NCI-H1930 (cell line): ENCODE measurements at places on chromosomes 7 and 10.

GRCh38 chr7:122145937-122146645, 2.0 kb upstream of the AASS start:
- DNase-seq = no peak

- no peak for DNase-seq
These were observed 276.2 kb upstream of the SEMA3C start for GRCh38 chr7:81195033-81195432.

DNA sequence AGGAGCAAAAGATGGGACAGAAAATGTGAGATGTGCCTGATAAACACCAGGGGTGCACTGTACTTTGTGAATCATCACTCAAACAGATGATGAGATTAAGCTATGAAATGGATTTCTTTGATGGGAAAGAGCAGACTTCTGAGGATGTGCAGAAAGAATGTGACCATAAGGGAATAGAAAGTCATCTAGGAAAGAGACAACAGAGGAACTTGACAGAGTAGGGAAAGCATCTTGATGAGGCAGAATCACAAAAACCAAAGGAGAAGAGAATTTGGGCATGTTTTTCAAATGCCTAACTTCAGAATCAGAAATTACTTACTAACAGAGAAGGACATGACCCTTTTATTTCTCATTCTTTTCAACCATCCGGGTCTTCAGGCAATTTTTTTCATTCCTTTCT, 82.4 kb upstream of the LRRTM3 start:
- no peak for DNase-seq

DNA sequence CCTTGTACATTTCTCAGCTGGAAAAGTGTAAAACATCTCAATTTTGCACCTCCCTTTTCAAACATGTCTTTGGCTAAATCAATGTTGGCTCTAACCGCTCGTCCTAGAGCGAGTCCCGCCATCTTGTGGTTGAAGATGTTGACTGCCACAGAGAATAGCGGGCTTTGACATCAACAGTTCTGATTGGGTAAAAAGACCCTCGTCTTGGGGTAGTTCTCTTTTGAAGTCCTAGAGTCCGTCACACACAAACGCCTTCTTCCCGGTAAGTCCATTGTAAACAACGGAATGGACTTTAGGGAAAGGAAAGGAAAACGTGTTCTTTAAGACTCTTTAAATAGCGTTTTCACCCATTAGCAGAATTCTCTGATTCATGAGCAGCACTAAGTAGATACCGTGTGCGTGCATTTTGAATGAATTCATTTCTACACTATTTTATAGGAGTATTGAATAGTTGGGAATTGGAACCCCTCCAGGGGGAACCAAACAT, 452 bp upstream of the RPP30 start:
- peak; percentile 30 for DNase-seq

DNA sequence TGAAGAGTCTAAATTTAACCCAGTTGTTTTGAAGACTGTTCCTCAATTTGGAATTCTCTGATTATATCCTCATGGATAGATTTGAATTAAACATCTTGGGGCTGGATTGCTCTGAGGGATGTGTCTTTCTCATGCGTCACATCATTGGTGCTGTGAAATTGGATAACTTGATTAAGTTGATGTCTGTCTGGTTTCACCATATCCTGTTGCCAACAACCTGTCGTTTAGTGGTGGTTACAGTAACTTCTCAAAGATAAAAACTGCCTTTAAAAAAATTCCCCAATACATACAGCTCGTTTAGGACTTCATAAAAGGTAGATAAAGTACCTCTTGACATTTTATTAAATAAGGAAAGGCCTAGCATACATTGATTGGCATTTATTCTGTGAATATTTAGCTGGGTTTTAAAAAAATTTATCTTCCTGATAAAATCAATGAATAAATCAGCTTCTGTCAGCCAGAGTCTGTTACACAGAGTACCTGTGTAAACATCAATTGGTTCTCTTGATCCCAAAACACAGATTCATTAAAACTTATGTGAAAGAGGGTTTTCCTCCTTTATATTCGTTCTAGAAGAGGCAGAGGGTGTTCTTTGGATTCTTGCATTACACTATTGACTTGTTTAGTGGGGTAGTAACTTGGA, 10.5 kb downstream of the CRCP start:
- no peak for DNase-seq

- DNase-seq = no peak
These were observed 94.3 kb downstream of the IQUB start for GRCh38 chr7:123440101-123440548.

- DNase-seq = no peak
These were observed 214.3 kb downstream of the JAZF1 start for GRCh38 chr7:27966219-27966780.

GRCh38 chr7:87001214-87001613, 58.2 kb downstream of the ELAPOR2 start:
- DNase-seq = no peak

DNA sequence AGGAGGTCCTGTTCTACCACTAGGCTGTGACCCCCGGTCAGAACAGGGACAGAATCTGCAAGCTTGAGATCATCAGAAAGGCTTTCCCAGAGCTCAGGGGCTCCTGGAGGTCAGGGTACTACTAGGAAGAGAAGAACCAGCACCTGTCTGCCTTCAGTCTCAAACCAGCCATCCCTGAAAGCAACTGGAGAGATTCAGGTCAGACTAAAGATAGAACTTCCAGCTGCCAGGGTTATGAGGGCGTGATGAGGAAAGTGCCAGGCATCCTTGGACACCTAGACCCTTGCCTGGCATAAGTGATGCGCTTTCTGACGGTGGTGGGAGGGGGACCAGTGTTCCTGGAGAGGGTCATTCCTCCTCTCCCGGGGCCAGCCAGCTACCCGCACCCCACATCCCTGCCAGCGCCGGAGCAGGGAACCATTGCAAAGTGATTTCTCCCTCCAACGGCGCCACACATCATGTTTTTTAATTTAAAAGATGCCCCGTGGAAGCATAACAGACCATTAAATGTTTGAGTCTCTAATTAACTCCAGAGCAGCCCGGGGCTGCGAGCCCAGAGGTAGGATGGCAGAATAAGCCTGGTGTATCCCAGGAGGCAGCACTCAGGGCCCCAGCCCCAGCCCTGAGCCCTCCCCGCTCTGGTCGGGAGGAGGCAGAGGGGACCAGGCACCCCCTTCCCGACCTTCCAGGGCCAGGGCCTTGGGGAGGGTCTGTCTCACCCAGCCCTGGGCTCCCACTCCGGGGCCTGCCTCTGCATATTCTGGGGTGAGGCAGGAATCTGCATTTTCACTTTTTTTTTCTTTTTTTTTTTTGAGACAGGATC, 64.0 kb downstream of the ELFN1 start:
- DNase-seq = no peak

- no peak for DNase-seq
These were observed 559.4 kb upstream of the KCND2 start for GRCh38 chr7:119713606-119714005.

DNA sequence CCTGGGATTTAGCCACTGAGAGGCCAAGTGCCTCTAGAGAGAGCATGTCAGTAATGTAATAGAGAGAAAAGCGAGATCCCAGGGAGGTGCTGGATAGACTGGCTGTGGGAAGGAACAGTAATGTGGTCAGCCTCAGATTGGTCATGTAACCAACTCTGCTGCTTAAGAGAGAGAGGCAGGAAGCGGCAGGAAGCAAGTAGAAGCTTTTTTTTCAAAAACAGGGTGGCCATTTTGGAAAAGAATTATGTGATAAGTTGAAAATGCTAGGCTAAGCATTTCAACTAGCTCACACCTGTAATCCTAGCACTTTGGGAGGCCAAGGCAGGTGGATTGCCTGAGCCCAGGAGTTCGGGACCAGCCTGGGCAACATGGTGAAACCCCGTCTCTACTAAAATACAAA, 3.7 kb upstream of the PCOLCE start:
- DNase-seq = no peak

DNA sequence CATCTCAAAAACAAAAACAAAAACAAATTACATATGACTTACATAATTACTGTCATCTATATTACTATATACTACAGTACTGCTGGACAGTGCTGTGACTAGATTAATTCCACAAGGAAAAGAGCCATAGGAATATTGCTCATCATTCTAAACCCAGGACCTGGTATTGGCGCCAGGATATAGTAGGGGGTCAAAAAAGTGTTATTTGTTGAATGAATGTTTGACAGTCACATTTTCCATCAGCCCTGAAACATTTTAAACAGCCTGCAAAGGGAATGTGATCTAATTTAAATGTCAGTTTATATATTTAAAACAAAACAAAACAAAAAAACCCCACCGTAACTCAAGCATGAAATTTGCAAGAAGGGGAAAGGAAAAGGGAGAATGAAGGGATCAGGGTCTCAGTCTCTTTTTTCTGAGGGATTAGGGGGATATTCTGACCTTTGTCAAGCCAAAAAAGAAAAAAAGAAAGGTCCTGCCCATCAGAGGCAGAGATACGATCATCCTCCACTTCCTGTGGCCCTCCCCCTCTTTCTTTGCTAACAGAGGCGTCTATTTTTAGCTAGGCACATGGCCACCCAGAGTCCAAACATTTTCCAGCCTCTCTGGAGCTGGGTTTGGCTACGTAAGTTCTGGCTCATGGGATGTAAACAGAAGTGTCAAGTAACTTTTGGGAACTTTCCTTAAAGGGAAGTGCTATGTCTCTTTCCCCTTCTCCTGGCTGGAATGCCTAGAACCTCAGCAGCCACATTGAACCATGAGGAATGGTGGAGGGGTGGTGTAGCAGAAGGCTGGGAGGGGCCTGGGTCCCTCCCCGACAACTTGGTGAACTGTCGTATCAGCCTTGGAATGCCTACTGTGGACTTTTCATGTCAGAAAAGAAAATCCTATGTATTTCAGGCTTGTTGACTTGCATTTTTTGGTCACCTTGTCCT, 44.6 kb upstream of the DLG5 start:
- no peak for DNase-seq

GRCh38 chr7:14687777-14688176, 214.8 kb downstream of the DGKB start:
- no peak for DNase-seq

DNA sequence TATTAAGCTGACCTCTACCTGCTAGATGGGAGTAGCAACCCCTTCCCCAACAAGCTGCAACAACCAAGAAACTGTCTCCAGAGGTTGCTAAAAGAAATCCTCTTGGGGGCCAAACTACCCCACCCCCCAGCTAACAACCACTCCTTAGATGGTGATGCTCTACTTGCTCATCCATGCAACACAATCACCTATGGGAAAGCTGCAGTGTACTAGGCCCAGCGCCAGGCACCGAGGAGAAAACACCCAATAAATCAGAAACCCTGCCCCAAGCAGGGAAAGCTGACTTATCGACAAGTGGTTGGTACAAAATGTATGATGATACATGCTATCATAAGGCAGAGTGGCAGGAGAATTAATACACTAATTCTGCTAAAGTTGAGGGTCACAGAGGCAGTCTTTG, 17.3 kb downstream of the SLC25A13 start:
- DNase-seq = no peak

DNA sequence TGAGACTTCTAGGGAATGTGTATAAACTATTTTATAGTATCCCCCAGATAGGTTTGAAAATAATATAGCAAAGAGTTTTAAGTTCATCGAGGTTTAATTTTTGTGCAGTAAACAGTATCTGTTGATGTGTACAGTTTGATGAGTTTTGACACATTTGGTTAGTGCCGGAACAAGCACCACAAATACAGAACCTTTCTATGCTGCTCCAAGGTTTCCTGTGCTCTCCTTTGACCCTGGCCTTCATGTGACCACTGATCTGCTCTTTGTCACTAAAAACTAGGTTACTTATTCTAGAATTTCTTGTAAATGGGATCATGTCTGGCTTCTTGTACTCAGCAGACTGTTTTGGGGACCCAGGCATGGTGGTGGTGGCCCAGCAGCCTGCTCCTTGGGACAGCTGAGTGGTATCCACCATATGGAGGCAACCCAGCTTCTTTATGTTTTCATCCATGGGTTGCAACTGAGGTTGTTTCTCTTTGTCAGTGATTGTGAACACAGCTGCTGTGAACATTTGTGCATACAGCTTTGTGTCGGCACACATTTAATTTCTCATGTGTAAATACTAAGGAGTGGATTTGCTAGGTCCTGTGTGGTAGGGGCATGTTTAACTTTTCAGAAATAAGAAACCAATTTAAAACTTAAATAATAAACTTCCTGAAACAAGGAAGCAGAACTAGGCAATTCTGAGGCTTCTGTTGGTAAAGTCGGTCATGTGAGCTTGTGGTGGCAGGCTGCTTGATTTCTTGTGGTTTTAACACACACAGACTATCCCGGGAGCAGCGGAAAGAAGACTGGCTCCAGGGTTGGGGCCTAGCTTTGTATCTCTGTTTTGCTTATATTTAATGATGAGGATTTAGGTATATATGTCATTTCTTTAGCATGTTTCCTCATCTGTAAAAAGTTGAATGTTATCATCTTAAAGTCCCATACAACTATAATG, 219.4 kb downstream of the ABCA13 start:
- no peak for DNase-seq

DNA sequence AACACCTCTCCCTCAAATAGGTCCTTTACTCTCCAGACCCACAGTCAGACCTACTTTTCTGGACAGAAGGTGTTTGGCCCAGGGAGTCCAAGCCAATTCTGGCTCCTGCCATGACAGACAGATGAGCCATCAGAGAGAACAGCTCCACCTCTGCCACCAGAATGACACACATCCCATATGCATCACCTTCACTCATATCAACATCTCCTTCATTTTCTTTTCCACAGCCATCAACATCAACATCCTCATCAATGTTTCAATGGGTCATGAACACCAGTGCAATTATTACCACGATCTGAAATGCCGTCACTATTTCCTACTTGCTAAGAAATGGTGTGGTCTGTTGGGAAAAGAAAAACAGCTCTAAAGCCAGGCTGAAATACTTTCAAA, 67.9 kb downstream of the CCDC71L start:
- no peak for DNase-seq

GRCh38 chr10:126394948-126395347, 6.7 kb upstream of the ADAM12 start:
- DNase-seq = no peak

DNA sequence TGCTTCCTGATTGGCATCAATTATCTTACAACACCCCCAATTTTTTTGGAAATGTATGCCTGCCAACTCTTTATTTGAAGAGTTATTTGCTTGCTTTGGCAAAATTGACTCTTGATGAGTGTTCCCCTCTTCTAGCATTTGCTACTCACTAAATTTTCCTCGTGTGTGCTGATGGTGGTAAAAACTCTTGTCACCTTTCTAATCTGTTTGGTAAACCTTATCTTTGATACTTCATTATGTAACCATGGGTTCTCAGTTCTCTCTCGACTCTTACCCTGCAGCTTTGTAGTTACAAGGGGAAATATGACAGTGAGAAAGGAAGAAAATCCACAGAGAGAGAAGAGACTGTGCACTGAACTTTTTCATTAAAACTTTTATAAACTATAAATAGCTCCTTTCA, 102.5 kb downstream of the CDK14 start:
- DNase-seq = no peak

DNA sequence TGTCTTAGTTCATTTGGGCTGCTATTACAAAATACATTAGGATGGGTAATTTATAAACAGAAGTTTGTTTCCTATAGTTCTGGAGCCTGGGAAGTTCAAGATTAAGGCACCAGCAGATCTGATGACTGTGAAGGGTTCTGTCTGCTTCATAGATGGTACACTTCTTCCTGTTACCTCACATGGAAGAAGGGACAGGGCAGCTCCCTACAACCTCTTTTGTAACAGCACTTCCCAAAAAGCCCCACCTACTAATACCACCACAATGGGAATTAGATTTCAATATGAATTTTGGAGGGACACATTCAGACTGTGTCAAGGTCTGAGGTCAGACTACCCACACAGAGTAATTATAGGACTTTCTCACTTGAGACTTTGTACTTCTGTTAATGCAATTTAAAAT, 260.3 kb downstream of the ARHGAP12 start:
- no peak for DNase-seq
